RPMI7951 (cell line): ENCODE measurements at places on chromosomes 6 and 20. TPM values are rescaled to one million over a fixed set of nuclear protein-coding genes. Genes with fewer than 3 reads are reported as not detected.

DNA sequence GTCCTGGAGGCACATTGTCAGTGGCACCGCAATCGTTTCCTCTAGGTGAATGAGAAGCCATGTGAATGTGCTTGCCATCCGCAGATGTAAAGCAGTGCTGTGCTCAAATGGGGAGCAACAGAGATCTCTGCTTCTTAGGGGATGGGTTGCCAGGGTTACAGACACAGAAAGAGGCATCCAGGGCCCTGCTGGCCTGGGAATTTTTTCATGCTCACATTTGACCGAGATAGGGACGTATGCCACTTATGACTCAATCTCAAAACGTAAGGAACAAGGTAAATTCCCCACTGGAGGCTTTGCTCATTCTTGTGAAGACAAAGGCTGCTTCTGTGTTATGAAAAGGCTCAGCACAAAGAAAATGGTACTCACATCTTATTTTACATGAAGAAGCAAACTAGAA, 11.0 kb downstream of the C6orf118 start:
- no peak for DNase-seq

DNA sequence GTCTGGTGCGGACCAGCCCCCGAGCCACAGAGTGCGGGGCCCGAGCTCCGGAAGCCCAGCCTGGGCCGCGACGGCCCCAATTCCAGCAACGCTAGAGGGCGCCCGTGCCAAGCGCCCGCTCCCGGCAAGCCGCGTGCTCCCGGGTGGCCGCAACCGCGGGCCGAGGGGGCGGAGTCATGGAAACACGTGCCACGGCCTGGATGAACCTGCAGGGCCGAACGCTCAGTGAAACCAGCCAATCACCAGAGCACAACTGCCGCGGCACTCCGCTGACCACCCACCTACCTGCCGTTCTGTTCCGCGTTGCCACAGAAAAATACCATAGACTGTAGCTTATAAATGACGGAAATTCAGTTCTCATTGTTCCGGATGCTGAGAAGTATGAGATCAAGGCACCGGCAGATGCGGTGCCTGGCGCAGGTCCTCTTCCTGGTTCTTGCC, 85.7 kb upstream of the FOXC1 start:
- DNase-seq = no peak

Gene GHRH
- not detected in 2 replicates for total RNA-seq

Gene HMGA1
- total RNA-seq = 361 and 398 TPM in 2 replicates

DNA sequence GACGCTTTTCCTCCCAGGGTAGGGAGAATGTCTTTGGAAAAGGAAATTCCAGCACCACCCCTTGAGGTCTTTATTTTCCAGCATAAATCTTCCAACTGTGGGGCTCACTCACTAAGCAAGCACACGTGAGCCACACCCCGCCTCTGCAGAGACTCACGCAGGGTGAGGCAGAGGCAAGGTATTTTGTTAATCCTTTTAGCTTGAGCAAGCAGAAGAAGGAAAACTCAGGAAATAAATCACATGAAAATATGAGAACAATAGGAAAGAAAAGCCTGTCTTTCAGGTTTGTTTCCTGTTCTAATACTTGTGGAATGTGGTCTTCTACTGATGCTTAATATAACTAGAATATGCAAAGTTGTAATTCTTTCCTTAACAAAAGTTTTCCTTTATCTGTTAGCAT, 4.1 kb upstream of the PHACTR2 start:
- DNase-seq = peak; percentile 26

- no peak for DNase-seq
Measured at GRCh38 chr6:22949967-22950366, 380.6 kb downstream of the HDGFL1 start.

DNA sequence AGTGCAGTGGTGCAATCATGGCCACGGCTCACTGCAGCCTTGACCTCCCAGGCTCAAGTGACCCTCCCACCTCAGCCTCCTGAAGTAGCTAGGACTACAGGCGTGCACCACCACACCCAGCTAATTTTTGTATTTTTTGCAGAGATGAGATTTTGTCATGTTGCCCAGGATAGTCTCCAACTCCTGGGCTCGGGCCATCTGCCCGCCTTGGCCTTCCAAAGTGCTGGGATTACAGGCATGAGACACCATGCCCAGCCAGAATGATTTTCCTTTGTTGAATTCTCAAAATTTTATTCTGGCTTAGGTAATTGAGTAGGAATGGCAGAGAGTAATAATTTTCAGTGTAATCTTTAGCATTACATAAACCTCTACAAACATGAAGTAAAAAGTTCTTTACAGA, 37.1 kb downstream of the SLC16A10 start:
- DNase-seq = no peak

DNA sequence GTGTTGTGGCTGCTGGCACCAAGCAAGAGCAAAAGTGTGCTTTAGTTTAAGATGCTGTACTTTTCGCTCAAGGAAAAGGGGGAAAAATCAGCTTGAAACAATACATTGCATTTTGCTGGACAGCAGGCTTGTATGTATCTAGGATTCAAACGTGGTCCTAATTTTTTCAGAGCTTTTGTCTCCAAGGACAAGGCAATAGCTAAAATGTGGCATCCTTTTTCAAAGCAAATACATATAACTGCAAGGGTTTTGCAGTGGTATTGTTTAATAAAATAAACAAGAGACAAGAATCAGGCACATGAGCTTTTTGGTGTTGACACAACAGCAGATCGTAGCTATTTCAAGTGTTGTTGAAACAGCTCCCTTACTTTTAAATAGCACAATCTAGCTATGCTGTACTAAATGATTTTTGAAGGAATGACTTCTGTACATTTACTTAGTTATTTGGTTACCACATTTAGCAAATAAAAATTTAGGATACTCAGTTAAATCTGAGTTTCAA, 137.0 kb upstream of the HEY2 start:
- no peak for DNase-seq

Gene BPIFB1
- not detected in 2 replicates for total RNA-seq

GRCh38 chr20:46823271-46823751, 71.3 kb upstream of the EYA2 start:
- no peak for DNase-seq

DNA sequence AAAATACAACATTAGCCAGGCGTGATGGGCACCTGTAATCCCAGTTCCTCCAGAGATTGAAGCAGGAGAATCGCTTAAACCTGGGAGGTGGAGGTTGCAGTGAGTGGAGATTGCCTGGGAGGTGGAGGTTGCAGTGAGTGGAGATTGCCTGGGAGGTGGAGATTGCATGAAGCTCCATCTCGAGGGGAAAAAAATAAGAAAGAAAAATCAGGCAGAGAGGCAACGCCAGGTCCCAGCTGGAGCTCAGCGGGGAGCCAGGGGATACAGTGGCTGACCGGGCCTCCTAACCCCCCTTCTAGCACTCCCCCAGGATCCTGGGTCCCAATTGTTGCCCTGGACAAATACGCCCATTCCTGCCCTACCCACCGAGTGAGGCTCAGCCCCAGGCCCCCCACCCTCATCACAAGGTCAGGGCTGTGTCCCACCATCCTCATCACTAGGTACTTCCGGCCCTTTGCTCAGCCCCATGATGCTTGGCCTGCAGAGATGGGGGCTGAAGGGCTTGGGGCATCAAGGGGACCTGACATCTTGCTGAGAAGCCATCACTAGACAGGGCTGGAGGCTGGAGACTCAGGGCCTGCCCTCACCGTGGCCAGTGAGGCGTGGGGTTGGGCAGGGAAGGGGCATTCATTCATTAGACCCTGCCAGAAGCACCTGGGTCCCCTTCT, 1.9 kb downstream of the OGFR start:
- no peak for DNase-seq

DNA sequence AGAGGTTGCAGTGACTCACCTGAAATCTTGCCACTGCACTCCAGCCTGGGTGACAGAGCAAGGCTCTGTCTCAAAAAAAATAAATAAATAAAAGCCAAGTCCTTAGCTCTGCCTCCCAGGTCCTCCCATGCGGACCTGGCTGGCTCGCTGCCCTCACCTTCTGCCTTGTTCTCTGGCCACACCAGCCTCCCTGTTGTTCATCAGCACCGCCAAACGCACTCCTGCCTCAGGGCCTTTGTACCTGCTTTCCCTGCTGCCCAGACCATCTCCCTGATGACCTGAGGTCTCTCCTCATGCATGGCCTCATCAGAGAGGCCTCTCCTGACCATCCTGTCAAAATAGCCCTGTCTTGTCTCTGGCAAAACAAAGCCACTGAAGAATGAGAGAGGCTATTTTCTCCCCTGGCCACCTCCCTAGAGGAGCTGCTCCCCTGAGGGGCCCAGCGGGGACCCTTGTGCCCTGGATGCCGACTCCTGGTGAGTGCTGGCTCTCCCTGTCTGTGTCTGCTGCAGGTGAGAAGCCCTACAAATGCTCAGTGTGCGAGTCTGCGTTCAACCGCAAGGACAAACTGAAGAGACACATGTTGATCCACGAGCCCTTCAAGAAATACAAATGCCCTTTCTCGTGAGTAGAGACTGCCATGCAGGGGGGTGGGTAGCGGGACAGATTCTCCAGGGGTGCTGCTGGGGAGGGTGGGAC, 22.6 kb upstream of the CHMP4B start:
- no peak for DNase-seq

DNA sequence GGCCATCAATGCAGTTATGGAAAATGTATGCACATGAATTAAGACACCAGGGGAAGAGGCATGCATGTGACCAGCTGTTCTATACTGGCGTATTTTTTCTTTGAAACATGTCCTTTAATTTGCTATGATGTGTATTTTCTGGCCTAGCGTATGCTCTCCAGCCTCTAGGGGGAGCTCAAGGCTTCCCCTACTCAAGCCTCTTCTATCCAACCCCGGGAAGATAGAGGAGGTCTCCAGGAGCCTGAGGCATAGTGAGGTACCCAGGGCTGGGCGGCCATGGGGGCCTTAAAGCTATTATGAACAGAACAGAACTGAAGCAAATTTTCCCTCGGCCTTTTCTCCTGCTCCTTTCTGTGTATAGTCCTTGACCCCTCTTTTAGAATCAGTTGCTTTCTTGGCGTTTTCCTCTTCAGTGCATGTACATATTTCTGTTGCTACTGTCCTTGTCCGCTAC, 528.9 kb downstream of the MAFB start:
- peak; percentile 61 for DNase-seq

Gene RRAGD
- under 0.01 and 0.20 TPM in 2 replicates for total RNA-seq

GRCh38 chr20:51354191-51354768, 188.2 kb downstream of the NFATC2 start:
- DNase-seq = peak; percentile 60

- DNase-seq = no peak
Measured at GRCh38 chr6:26452631-26453235, 5.0 kb upstream of the BTN2A1 start.
